ENCODE measurements at places on chromosomes 1 and 21. TPM values are rescaled to one million over a fixed set of nuclear protein-coding genes. Genes with fewer than 3 reads are reported as not detected.
A peak's percentile ranks its signal among the peaks of the same experiment; 100 is the strongest.

DNA sequence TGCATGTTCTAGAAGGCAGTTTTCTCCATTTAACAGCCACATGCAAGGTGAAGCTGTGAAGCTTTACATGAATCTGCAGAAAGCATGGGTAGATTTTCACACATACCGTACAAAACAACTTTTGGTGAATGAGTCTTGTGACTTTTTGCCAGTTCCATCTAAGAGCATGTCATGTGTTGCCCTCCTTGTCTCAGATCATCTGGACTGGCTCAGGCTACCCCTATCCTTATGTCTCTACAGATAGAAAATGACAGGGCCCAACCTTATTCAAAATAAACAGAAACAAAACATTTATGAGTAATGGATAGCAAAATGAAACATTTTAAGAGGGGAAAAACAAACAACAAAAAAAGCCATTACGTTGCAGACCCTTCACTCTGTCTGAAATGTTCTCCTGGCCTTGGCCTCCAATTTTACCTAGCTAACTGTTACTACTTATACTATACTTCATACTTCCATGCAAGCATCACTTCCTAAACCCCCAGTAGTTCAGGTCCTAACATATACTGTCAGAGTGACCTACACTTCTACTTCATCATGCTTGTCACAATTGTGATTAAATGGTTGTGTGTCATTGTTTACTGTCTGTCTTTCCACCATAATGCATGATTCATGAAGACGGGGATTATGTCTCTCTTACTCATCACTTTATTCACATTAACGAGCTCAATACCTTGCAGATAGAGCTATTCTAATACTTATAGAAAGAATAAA lies 39.0 kb downstream of the LRRC8C start:
- DNase-seq, result no peak

- DNase-seq, result no peak
These were observed 41.3 kb downstream of the FHAD1 start for GRCh38 chr1:15288173-15288926.

DNA sequence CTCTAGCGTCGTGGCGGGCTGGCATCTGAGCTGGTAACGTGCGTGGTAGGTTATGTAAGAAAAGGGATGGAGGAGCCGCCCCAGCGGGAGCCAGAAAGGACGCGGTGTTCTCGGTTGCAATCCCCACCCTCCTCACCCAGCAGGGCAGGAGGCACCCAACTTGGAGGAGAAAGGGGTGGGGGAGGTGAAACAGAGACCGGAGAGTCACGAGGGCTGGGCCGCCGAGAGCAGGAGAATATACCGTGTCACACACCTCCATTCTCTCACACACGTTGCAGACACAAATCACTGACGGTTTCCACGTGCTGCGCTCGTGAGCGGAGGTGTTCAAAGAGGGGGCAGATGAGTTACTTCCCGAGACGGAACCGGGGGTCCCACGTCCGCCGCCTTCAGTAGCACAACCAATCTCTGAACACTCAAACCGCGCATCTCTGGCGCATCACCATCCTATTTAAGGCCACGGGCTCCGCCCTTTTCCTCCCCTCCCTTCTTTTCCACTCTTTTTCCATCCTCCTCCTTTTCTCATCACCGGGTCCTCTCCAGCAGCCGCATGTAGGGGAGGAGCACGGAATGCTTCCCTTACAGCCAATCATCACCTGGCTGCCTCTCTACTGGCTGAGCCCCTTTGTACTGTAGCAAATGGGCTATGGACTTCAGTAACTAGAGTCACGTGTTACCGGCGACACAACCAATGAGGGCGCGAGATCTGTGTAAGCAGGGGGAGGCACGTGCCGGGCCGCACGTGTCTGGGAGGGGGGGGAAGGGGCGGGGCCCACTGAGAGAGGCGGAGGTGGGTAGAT lies at the start of gene CIART:
CIART (plus strand) TSS at position 797 of the 800 bp plus-strand sequence. CDS start 714 bp downstream, outside the sequence.
- DNase-seq, result peak; percentile 99

DNA sequence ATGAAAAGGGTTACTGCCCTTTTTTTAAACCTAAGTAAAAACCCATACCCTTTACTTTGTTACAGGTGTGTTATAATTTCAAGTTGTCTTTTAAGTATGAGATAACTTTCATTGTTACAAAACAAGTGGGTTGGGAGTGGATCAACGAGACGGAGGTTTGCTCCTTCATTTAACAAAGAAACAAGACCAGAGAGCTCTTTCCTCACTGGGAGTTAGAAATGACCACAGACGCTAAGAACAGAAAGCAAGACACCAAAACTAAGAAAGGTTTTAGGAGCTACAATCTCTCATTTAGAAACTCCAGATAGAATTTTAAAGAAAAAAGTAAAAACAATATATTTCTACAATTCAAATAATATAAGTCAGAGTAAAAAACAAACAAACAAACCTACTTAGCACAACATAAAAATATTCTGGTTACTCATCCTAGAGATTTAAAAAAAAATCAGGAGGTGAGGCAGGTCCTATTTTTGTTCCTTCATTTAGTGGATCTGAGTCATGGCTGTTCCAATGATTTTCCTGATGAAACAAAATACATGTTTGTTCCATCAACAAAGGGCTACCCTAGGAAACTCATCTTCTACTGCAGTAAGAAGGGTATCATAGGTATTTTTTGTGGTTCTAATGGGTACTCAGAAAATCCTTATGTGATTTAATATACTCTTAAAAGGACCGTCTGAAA lies 33.0 kb downstream of the APP start:
- DNase-seq, result no peak

DNA sequence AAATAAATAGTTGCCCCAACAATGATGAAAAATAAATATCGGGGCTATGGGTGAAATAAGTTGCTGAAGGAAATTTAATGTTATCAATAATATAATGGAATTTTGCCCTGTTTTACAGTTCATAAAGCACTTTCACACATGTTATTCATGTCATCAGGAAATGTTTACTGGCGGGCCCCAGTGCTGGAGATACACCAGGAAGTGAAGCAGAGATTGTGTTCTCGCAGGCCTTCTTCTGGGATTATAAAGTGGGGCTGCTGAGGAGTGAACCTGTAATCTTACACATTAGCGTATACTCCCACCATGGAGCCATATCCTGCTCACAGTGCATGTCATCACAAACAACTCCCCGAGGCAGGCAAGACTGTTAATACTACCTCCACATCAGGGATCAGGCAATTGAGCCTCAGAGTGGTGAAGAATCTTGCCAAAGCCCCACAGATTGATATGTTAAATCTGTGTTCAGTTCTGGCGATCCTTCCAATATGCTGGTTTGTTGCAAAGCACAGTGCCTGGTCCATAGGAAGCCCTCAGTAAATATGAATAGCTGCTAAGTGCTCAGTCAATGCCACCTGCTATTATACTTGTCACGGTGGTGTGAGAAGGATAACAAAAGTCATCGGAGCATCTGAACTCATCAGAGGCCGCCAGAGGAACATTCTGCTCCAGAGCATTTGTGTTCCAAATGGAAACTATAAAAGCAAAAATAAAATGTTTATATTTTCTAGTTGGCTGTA lies 104.4 kb upstream of the UBE2U start:
- no peak for DNase-seq

- no peak for DNase-seq
These were observed 1.6 kb downstream of the GNPAT start for GRCh38 chr1:231242516-231243198.

DNA sequence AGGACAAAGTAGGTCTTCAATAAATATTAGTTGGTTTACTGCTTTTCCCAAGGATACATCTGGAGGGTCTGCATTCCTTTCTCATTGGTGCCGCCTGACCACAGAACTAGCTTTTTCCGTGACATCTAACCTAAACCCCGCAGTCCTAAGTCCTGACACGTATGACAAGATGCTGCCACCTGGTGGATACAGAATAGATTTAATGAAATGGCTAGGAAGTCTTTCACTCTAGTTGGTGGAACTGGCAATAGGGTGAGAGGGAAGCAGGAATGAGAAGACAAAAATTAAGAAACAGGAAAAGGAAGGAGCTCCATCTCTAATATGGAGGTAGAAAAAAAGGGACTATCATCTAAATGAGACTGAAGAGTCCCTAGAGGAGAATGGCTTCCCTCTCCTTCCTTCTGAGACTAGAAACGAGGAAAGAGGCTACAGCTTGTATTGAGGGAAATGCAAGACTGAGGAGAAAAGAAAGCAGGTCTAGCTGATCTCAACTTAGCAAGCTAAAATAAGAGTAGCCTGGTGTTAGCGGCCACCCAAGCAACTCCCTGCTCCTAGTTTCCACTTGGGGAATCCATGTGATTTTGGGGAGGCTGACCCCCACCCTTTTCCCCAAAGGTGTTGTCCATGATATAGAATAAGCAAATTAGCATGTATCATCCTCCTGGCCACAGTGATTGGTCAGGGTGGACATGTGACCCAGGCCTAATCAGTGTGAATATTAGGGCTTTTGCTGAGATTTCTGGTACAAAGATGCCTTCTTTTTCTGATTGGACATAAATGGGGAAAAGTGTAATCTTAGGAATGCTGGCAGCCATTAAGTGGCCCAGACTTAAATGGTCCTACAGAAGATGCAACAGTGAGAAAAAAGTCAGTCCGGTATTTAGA lies 5.9 kb downstream of the RFX5 start:
- peak; percentile 53 for DNase-seq

GRCh38 chr1:30844631-30845030 lies 63.9 kb downstream of the SDC3 start:
- DNase-seq, result no peak

- DNase-seq, result no peak
These were observed 96.5 kb downstream of the SMYD2 start for GRCh38 chr1:214377485-214377884.

DNA sequence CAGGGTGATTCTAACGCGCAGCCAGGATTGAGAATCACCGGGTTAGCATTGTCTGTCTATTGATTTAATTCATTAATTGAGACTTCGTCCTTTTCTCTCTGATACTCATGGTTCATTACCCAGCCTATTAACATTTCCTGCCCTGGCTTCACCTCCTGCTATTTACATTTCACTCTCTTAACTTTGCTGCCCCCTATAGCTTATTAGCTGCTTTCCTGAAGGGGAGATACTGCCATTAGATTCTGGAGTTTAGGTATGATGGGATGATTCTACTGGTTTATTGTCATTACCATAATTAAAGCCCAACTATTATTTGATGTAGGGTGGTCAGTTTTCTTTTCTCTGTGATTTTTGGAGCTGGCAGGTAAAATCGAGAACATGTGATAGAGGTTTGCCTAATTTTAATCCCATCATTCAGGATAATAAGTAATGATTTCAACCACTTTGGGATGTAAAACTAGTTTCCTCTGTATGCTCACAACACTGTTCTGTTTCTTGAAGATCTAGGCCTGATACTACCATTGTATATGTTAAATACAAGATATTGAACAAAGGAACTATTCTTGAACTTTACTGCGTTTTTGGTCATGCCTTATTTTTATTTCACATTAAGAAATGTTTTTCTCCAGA lies 6.4 kb downstream of the PPP2R5A start:
- no peak for DNase-seq

- no peak for DNase-seq
These were observed 51.2 kb downstream of the SIPA1L2 start for GRCh38 chr1:232578651-232579195.

- no peak for DNase-seq
These were observed 11.8 kb upstream of the RALGPS2 start for GRCh38 chr1:178713259-178713658.

GRCh38 chr1:30639881-30640452 lies 83.4 kb downstream of the MATN1 start:
- DNase-seq, result no peak

GRCh38 chr1:13892671-13893325 lies 192.8 kb downstream of the PRDM2 start:
- DNase-seq, result peak; percentile 18

- DNase-seq, result no peak
These were observed 143.2 kb upstream of the EDN2 start for GRCh38 chr1:41627491-41628280.

- DNase-seq, result peak; percentile 40
These were observed 22.9 kb downstream of the NIPAL3 start for GRCh38 chr1:24438423-24438901.

The ERO1B gene
- 20.3 TPM for total RNA-seq

The MIXL1 gene
- total RNA-seq, result 0.68 TPM

The OR2T2 gene
- not detected for total RNA-seq

The NBPF10 gene
- total RNA-seq, result 4.0 TPM

The GRIK1 gene
- total RNA-seq, result 0.25 TPM
